ENCODE measurements at places on chromosomes 6 and 20.

GRCh38 chr6:144835322-144835973, 550.3 kb downstream of the UTRN start:
- no peak for DNase-seq

DNA sequence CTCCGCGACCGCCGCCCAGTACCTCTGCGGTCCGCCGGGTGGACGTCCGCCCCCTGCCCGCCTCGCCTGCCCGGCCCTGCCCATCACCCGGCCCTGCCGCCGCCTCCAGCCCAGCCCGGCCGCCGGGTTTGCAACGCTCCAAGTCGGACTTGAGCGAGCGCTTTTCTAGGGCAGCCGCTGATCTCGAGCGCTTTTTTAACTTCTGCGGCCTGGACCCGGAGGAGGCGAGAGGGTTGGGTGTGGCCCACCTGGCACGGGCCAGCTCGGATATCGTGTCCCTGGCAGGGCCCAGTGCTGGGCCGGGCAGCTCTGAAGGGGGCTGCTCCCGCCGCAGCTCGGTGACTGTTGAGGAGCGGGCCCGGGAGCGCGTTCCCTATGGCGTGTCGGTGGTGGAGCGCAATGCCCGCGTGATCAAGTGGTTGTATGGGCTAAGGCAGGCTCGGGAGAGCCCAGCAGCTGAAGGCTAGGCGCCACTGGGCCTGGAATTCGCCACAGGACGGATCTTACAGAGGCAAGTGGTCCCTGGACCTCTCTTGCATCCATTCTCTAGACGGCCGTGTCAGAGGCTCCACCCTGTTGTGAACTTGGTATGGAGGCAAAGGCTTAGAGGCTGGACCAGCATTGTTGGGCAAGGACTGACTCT, 11.8 kb downstream of the FAM110A start:
- DNase-seq: no peak

DNA sequence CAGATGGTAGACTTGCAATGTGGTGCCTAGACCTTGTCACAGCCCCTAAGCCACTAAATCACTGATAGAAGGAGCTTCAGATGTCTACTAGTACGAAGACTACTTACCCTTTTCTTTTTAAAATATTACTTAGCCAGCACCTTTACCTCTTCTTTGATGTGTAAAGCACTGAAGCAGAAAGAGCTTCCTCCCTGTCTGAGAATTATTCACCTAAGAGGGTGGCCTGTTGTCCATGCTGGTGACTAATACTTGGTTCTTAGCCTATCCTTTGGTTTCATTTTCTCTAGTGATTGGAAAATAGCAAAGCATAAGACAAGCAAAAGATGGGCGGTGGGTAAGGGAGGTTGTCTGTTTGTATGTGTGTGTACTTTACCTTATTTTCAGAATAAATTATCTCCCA, 794.6 kb downstream of the TFAP2A start:
- no peak for DNase-seq

DNA sequence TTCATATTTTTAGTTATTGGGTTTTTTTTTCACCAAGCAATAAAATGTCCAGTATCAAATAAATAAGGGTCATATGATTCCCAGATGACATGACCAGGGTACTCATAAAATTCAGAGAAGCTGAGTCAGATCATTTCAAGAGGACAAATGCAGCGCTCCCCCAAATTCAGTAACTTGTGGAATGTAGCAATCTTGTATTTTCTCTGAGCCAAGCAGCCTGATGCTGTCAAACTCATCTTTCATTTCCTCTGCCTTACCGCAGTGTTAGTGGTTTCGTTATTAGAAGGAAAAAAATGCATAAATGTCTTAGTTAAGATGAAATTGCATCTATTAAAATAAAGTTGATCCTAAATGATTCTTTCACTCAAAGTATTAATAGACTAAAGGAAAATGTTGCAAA, 57.8 kb upstream of the EDN1 start:
- DNase-seq: peak; percentile 92

DNA sequence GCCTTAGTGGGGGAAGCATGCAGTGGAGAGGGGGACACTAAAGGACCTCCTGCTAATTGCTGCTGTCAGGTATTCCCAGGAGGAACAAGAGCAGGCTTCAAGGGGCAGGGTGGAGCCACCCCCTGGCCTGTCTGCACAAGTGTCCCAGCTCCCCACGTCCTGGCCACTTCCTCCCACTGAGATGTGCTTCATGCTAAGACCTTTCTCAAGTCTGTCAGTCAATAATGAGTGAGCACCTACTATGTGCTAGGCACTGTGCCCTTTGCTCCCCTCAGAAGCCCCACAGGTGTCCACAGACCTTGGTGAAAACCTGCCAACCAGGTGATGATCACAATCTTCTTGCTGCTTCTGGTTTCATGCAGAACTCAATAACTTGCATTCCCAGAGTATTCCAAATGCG, 147.9 kb downstream of the UNC5CL start:
- DNase-seq: no peak

DNA sequence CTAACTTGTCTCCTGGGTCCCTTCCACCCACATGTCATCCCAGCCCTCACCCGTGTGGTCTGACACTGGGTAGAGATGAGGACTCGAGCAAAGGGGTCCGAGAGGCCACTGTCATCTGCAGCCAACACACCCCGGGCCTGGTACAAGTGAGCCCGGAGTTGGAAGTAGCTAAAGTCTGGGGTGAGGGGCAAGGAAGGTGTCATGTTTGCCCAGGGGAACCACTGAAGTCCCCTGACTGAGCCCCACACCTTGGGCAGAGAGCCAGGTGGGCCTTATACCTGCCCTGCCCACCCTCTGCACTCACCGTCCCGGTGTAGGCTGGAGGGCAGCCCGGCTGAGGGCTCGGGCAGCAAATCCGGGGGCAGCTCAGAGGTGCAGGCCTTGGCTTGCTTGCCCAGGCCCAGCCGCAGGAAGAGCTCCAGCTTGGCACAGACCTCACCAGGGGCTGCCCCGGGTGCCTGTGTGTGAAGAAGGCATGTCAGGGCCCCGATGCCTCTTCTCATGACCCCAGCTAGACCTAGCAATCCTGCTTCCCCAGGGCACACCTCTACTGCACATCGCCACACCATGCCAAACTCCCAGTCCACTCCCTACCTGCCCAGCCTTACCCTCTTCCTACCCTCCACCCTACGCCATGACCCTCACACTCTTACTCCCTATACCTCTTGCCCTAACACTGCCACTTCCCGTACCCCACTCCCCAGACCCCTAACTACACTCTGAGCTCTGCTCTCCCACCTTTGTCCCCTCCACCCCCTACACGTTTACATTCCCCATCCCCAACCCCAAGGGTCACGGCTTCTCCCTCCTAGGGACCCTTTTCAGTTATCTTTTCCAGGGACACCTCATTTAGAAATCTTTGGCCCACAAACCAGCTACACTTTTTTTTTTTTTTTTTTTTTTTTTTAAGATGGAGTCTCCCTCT, 31.7 kb upstream of the SPAG4 start:
- DNase-seq: no peak

- no peak for DNase-seq
These were observed 66.9 kb upstream of the CLDN20 start for GRCh38 chr6:155196911-155197310.

- no peak for DNase-seq
These were observed 74.4 kb upstream of the FBXL4 start for GRCh38 chr6:99022039-99022609.

- no peak for DNase-seq
These were observed 13.1 kb downstream of the CST7 start for GRCh38 chr20:24962182-24962492.

DNA sequence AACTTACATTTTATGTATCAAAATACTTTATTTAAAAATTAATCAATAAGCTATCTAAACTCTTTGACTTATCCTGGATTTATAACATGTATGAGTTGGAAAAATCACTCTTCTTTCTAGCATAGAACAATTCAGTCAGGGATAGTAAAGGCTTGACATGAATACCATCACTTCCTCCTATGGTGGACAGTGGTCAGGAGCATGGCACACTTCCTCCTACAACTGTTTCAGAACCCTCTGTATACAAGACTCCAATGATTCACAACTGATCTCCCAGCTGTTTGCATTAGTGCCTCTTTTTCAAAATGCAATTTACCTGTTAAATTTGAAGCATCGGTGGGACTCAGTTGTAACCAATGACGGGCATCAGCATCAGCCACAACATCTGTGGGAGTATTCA, 129.7 kb downstream of the RALGAPA2 start:
- DNase-seq: peak; percentile 23

GRCh38 chr6:64326939-64327338, 691.3 kb downstream of the PHF3 start:
- DNase-seq: no peak

GRCh38 chr20:56724241-56724757, 95.2 kb downstream of the TFAP2C start:
- DNase-seq: peak; percentile 32

DNA sequence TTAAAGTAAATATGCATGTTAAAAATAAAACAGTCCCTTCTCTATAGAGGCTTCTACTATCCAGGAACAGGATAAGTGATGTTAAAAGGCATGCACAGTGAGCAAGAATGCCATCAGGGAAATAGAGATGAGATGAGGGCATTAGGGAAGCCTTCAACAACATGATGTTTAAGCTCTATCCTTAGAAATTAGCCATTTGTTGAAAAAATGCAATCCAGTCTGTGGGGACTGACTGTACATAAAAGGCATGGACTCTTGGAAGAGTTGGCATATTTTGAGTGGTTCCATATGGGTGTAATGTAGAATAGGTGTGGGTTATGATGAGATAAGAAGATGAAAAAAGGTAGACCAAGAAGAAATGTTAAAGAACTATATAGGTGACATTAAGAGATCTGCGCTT, 5.8 kb downstream of the KIAA0319 start:
- no peak for DNase-seq

GRCh38 chr6:146870760-146871159, 272.0 kb downstream of the ADGB start:
- DNase-seq: peak; percentile 28

DNA sequence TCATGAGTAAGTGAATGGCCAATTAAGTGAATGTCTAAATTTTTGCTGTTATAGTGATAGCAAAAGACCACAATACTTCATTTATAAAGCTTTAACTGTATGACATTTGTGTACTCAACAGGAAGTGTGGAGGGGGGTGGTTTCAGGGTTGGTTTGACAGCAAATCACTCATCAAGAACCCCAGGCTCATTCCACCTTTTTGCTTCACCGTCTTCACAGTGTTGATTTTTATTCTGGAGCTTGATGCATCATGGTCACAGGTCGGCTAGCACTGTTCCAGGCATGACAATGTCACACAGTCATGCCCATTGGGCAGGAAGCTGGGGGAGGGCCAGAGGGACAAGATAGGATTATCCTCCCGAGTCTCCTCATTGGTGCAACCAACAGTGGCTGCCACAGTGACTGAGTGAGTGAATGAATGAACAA, 75.0 kb downstream of the MDGA1 start:
- DNase-seq: peak; percentile 68

DNA sequence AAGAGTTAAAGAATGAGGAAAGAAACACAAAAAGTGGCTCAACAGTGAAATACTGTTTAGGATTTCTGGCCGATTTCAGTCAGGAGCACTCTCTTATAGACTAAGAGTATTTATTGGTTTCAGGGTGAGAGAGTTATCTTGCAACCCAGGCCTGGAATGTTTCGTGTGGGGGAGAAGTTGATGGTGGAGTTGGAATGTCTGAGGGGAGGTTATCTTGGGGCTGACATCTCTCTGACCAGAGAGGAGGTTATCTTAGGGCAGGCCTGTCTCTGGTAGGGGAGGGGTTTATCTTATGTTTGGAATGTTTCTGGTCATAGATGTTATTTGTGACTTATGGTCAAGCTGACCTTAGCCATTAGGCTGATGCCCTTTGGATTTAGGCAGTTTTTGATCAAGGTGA, 80.3 kb downstream of the HTR1B start:
- no peak for DNase-seq

GRCh38 chr6:3228771-3229565, 1.5 kb upstream of the TUBB2B start:
- no peak for DNase-seq

DNA sequence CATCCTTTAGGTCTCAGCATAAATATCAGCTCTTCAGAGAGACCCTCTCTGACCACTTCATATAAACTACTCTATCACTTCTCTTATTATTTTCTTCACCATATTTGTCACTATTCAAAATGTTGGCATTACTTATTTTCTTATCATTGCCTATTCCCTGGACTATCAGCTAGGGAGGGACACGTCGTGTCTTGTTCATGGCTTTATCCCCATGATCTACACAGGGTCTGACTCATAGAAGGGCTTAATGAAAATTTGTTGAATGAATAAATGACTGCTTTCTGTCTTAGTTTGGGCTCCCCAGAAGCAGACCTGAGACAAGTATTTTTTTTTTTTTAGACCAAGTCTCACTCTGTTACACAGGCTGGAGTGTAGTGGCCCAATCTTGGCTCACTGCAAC, 3.0 kb upstream of the CDK5RAP1 start:
- no peak for DNase-seq

- DNase-seq: no peak
These were observed 50.3 kb upstream of the TXNDC5 start for GRCh38 chr6:7960848-7961247.

DNA sequence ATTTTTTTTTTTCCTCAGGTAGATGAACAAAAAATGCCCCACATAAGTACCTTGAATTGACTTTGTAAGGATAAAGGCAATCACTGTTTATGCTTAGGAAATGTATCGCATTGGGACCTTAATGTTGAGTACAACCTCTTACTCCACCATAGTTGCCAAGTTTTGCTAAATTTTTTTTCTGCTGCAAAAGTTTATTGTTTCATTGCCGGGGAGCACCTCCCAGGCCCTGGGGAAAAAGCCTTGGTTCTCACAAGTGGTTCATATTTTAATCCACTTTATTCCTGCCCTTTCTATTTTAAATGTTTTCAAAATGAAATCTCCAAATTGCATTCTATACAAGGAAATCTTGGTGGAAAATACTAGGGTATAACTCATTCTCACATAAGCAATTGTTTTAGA, 52.3 kb upstream of the UTRN start:
- no peak for DNase-seq

DNA sequence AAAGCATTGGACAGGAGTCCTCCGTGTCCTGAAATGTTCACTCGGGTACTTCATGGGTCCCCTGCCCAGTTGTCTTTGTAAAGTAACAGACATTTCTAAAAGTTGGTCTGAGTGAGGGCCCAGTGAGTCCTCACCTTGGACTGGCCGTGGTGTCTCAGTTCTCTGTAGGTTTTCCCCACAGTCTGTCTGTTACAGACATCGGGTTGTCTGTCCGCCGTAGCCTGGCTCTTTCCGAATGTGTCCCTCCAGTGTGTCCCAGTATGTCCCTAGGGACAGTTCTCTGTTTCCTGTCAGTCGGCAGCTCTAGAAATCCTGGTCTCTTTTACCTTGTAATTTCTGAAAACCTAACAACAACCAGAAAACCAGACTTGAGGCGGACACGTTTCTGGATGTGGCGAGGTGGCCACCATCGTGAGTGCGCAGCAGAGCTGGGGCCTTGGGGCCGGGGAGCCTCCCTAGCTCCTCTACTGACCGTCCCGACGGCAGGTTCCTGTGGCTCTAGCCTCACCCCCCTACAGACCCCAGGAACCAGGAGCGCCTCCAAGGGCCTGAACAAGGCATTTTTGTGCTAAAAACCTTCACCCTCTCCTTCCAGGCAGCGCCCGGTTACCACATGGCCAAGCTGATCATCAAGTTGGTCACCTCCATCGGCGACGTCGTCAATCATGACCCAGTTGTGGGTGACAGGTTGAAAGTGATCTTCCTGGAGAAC, 42.2 kb downstream of the PYGB start:
- no peak for DNase-seq

Data from suppressor macrophage treated with lipopolysaccharide for 4 hours (primary cell).